ENCODE measurements at places on chromosomes 13 and 19.
A peak's percentile ranks its signal among the peaks of the same experiment; 100 is the strongest.

DNA sequence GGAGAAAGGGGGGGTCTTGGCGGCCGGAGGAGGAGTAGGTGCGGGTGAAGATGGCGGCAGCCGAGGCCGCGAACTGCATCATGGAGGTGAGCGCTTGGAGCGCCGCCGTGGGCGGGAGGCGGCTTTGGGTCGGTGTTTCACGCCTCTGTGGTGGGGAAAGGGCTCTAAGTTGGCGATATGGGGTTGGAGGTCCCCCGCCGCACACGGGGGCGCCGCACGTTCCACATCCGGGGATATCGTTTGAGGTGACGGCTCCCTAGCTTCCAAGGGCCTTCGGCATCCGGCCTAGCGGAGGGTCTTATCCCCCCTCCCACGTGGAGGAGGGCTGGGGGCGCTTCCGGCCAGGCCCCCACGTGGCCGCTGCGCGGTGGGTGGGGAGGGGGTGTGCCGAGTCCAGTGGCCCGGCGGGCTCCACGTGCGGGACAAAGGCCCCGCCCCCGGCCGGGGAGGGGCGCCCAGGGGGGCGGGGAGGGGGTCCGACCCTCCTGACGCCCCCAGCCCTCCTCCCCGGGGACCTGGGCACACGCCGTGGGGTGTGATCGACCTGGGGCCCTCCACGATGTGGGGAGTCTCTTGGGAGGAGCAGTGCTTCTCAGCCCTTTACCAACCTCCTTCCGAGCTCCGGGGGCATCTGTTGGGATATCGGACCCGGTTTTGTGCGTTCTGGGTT, at the start of gene PRMT1:
Gene PRMT1, plus strand, starts transcription at position 41 of the 670 bp plus-strand sequence. Its CDS starts 10 bp downstream, at position 51.
- DNase-seq = peak; percentile 68

DNA sequence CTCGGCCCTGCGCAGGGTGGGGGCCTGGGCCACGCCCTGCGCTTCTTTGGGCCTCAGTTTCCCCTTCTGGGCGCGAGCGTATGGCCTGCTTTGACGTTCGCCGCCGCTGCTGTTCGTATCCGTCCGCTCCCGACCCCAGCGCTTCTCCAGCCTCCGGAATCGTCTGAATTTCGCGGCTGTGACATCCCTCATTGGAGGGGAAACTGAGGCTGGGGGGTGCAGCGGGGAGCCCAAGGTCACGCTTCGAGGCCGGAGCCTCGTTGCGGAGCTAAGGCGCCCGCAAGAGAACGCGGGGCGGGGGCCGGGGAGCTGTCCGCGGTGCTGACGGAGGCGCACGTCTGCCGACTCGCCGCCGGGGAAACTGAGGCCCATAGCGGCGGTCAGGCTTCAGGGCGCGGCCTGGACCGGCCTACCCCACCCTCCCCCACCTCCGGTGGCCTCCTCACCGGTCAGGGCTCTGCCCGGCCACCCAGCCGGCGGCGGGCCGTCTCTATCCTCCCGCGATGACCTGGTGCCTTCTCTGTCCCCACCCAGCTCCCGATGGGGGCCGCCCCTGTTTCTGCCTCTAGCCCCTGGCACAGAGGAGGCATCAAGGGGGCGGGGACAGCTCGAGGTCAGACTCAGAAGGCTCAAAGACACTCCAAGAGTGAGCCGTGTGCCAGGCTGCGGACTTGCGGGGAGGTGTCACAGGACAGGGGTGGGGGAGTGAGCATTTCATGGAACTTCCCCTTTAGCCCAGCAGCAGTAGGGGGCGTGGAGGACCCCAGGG, 3.0 kb upstream of the APC2 start:
- DNase-seq = no peak

- no peak for DNase-seq
Observed at GRCh38 chr19:776549-776948, 20.7 kb upstream of the PTBP1 start.

DNA sequence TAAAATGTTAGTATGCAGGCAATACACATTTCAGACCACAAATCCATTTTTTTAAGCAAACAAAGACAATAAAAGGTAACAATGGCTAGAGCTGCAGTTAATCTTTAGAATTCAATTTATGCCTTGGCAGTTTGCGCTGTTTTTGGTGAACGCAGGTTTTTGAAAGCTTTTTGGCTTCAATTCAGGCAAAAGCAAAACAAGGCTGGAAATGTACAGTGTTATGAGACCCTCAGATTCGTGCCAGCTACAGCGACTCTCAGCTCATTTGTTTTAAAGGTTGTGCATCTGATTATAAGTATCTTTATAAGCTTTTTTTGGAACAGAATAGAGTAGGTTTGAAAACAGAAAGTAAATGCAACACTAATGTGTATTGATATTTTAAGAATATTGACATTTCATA, 63.6 kb upstream of the SOX1 start:
- no peak for DNase-seq

GRCh38 chr19:22832031-22832762, at the start of gene ZNF723:
ZNF723 (plus strand) TSS chr19:22832291; CDS start chr19:22832380, 89 bp downstream.
- DNase-seq = no peak

GRCh38 chr19:15935167-15935702, 906 bp upstream of the CYP4F11 start:
- DNase-seq = no peak

- DNase-seq = no peak
Observed at GRCh38 chr19:33910922-33911321, 114.3 kb downstream of the KCTD15 start.
